ENCODE measurements at places on chromosomes 11 and 22. TPM values are rescaled to one million over a fixed set of nuclear protein-coding genes. Genes with fewer than 3 reads are reported as not detected.

The OVOL1 gene
- 0.14 TPM for total RNA-seq

The FTH1 gene
- 793 TPM for total RNA-seq

The MIOX gene
- total RNA-seq: not detected

The CASP12 gene
- not detected for total RNA-seq

The C1QTNF5 gene
- not detected for total RNA-seq

The CARD10 gene
- 0.30 TPM for total RNA-seq

The PATE4 gene
- not detected for total RNA-seq

The LRRC56 gene
- 4.3 TPM for total RNA-seq

The SLC5A4 gene
- total RNA-seq: not detected

The NTM gene
- total RNA-seq: not detected

The PCF11 gene
- total RNA-seq: 109 TPM

The APOA4 gene
- not detected for total RNA-seq

The POTEH gene
- total RNA-seq: not detected

The HEPN1 gene
- not detected for total RNA-seq

The MN1 gene
- 0.30 TPM for total RNA-seq

The CD3D gene
- total RNA-seq: 424 TPM

The SCGB1D2 gene
- total RNA-seq: not detected

The SEC14L6 gene
- not detected for total RNA-seq

The TSG101 gene
- total RNA-seq: 35.5 TPM

The LRRC32 gene
- total RNA-seq: 0.75 TPM

The OMP gene
- total RNA-seq: not detected

The NAALADL1 gene
- 22.3 TPM for total RNA-seq

The TPH1 gene
- 0.40 TPM for total RNA-seq

The OR51A7 gene
- not detected for total RNA-seq

The CREB3L1 gene
- total RNA-seq: not detected

The OR4D5 gene
- not detected for total RNA-seq

The PNPLA5 gene
- total RNA-seq: not detected

The FAM76B gene
- total RNA-seq: 57.3 TPM

The SMTNL1 gene
- total RNA-seq: not detected
